ENCODE measurements at places on chromosomes 12 and 14.

GRCh38 chr14:103705504-103706284 is 9.6 kb downstream of the XRCC3 start:
- DNase-seq: no peak

DNA sequence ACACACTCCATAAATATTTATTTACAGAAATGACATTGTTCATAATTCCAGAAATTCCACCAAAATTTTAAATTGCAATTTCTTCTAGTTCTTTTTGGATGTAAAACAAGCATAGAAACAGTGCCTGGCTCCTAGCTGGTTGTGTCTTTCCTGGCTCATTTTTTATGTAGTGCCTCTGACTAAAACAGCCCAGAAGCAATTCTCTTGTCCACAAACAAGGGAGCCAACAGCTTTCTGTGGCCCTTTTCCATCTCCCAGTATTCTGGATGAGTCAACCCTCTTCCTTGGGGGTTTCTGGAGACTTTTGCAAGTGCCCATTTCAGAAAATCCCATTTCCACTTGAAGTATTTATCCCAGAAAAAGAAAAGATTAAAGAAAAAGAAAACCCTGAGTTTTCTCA is 141.4 kb downstream of the PHLDA1 start:
- peak; percentile 44 for DNase-seq

GRCh38 chr12:133217219-133217618 is 18.5 kb downstream of the ANHX start:
- no peak for DNase-seq

DNA sequence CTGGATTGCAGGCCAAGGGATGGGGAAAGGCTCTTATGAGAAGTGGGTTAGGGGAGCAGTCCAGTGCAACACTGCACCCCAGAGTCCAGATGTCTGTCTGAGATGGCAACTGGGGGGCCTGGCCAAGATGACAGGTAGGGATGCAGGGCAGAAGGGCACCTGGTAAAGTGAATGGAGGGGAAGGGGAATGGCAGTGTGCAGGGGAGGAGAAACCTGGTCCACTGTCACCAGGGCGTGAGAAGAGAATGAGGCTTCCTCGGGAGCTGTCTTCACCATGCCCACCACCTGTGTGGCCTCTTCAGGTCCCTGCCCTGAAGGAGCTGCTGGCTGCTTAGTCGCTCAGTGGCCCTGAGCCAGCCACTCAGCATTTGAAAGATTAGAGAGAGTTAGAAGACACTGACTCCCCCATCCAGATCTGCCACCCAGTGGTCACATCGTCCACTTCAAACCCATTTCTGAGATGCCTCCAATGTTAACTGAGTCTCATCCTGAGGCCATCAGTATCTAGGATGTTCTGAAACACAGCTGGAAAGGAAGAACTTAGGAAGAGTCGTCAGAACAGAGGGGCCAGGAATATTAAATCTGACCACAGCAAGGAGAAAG is 57.3 kb downstream of the PLEKHG3 start:
- peak; percentile 14 for DNase-seq

DNA sequence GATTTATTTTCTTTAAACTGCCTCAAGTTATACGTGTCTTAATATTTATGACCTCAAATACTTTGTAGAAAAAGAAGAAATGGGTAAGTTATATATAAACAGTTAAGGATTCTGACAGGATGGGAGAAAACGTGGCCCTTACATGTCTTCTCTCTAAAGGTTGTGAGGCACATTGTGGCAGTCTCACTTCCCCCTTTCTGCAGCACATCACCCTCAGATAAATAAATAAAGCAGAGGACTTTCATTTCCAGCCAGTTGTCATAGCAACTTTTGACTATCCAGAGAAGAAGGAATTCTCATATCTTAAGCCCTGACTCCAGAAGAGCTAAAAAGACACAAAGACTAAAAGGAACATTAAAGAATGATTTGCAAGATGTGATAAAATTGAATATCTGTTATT is 28.8 kb upstream of the CEP83 start:
- no peak for DNase-seq

GRCh38 chr12:56385873-56386272 is 23.2 kb upstream of the APOF start:
- no peak for DNase-seq

DNA sequence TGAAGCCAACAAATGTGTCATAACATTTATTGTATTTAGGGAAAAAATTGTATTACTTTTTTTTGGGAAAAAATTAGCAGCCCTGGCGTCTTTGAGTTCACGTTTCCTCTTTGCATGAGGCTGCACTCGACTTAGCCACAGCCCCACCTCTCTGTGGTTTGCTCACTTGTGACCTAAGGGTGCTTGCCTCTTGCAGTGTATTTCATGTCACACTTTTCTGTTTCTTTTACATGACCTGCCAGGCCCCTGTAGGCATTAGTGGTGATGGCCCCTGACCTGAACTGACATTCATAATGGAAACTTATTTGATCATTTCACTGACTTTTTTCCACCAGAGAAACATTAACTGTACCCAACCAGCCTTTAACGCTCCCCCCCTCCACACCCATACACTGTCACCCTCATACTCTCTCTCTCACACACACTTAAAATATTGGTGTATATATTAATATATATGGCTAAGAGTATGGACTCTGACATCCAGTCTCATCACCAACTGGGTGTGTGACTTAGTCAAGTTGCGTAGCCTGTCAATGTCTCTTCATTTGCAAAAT is 122.9 kb downstream of the PRKCH start:
- DNase-seq: no peak

DNA sequence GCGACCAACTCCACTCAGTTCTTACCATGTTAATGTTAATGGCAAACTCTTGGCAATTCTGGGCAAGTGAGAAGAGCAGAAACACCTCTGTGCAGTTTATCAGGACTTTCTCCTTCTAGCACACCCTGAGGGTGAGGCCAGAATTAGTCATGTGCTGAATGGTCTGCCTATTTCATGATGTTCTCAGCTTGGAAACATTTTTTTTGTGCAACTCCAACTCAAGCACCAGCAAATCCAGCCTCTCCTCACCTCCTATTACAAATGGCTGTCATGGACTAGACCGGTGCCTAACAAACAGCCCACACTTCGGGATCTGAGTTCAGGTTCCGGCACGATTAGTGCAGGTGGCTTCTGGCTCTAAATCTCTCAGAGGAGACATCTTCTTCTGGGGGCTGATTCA is 246.0 kb downstream of the ZFP36L1 start:
- DNase-seq: peak; percentile 48

DNA sequence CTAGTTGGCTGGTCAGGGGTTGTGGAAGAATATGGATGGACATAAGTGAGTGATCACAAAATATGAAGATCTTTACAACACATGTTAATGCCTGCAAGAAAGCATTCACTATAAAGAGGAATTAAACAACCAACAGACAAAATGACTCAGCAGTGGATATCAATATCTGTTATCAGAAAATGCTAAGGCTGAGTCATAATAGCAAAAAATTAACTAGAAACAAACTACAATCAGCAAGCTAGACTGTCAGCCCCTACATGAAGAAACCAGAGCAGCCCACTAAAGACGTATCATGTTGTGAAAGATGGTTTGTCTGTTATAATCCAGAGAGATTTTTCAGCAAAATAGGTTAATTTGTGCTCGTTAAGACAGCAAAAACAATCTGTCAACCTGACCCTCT is 472.9 kb downstream of the NELL2 start:
- DNase-seq: no peak

All from MG63 (cell line).